ENCODE measurements at places on chromosomes 1 and 21.

- no peak for DNase-seq
Measured at GRCh38 chr1:66605419-66605997, 71.6 kb downstream of the SGIP1 start.

DNA sequence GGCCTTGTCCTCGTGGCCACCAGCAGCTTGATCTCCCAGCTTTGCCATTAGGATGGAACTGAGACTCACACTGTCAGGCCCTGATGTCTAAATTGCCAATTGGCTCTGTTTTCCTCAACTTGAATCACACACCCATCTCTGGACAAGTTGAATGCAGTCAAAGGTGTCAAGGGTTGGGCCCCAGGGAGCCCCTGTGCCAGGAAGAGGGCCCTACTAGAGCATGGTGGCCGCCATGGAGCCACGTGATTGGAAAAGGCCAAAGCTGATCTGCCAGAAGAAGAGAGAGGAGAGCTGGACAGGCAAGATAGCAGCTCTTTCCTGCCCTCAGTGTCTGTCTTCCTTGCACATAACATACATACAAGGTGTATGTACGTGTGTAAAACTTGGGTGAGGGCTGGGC, 54.9 kb upstream of the NEK2 start:
- DNase-seq: no peak

DNA sequence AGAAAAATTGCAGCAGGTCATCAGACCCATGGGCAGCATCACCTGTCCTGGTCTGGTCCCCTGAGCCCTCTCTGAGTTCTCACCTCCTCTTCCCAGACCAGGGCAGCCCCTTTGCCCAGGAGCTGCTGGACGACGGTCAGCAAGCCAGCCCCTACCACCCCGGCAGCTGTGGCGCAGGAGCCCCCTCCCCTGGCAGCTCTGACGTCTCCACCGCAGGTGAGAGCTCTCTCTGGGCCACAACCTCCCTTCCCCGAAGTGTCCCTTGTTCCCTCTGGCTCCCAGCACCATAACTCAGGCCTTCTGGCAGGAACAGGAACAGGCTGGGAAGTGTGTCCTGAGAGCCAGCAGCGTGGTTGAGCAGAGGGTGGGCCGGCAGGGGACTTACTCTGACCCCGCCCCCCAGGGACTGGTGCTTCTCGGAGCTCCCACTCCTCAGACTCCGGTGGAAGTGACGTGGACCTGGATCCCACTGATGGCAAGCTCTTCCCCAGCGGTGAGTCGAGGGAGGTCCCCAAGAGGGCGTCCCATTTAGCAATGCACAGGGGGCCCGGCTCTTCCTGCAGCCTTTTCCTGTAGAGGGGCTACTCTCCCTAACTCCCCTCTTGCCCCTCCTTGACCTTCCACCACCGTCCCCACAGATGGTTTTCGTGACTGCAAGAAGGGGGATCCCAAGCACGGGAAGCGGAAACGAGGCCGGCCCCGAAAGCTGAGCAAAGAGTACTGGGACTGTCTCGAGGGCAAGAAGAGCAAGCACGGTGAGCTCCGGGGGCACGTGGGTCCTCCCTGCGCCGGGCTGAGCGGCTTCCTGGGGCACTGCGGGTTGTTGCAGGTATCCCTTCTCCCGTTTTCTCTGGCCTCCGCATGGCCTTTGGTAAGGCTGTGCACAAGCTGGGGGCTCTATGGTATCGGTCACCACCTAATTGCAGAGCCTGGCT, 2.4 kb downstream of the ELF3 start:
- DNase-seq: no peak

GRCh38 chr1:30196457-30196856, 526.9 kb downstream of the MATN1 start:
- DNase-seq: no peak

DNA sequence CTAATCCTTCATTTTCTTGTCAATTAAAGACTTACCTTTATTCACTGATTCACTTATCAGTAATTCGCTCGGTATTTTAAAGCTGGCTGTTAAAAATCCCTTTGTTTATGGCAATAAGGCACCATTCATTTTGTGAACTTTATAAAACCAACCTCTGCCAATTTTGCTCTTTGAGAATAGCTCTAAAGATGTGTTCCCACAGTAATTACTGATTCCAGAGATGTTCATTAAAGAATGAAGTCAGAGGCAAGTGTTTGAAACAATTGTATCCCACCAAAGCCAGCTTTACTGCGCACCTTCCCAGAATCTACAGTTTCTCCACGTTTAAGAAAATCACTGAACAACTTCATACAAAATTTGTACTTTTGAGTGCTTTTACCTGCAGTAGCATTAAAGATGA, 424.5 kb downstream of the USP25 start:
- no peak for DNase-seq

GRCh38 chr1:112937070-112937469, 18.9 kb downstream of the SLC16A1 start:
- DNase-seq: no peak

GRCh38 chr1:63679076-63679475, 85.9 kb downstream of the PGM1 start:
- DNase-seq: no peak

GRCh38 chr21:35048183-35048601, 910 bp downstream of the RUNX1 start:
- DNase-seq: no peak

GRCh38 chr1:32907435-32907834, 6.2 kb upstream of the TMEM54 start:
- no peak for DNase-seq

- DNase-seq: no peak
Measured at GRCh38 chr1:204359474-204360255, at the start of gene PLEKHA6. PLEKHA6 (minus strand) TSS chr1:204359929; CDS start chr1:204273727, 86,202 bp downstream.

DNA sequence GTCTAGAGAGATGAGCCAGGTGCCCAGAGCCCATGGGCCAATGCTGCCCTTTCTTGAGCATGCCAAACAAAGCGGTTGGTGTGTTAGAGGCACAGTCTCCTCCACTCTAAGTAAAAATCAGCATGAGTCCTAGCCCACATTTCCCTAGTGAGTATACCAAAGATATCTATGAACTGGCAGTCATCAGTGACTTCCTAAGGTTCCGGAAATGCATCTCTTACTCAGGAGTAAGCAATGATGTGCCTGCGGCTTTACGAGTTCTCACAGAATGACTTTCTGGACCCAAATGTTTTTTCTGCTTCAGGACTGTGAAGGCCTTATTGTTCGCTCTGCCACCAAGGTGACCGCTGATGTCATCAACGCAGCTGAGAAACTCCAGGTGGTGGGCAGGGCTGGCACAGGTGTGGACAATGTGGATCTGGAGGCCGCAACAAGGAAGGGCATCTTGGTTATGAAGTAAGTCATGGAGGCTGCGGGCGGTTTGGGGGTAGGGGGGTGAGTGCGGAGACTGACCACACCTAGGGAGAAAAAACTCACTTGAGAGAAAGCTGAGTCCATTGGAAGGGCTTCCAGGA, 9.2 kb downstream of the PHGDH start:
- DNase-seq: no peak

DNA sequence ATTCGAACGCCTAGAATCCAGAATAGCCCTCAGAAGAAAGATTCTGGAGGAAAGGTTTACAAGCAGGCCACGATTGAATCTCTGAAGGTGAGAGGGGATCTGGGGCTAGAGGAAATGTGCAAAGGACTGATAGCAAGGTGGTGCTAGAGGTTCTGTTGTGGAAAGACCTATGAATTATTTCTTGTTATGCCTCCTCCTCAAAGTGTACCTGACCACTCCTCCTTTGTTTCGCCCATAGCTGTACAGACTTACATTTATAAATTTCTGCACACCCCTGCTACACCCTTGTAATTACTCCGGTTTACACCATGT, 986 bp downstream of the TCEANC2 start:
- DNase-seq: no peak

DNA sequence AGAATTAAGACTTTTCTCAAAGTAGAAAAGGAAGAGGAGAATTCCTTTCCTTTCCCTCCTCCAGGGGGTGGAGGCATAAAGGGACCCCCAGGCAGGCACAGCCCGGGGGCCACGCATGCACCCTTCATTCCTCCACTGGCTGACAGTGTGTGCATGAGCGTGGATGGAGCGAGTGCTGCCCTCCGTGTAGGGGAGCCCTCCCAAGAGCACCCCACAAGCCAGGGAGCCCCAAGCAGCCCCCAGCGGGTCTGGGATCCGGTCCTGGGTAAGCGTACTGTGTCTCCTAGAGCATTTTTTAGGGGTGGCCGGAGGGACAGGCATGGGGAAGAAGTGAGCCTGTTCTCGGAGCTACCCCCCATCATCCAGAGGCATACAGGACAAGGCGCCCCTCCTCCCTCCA, 120.5 kb downstream of the SIK1 start:
- no peak for DNase-seq

DNA sequence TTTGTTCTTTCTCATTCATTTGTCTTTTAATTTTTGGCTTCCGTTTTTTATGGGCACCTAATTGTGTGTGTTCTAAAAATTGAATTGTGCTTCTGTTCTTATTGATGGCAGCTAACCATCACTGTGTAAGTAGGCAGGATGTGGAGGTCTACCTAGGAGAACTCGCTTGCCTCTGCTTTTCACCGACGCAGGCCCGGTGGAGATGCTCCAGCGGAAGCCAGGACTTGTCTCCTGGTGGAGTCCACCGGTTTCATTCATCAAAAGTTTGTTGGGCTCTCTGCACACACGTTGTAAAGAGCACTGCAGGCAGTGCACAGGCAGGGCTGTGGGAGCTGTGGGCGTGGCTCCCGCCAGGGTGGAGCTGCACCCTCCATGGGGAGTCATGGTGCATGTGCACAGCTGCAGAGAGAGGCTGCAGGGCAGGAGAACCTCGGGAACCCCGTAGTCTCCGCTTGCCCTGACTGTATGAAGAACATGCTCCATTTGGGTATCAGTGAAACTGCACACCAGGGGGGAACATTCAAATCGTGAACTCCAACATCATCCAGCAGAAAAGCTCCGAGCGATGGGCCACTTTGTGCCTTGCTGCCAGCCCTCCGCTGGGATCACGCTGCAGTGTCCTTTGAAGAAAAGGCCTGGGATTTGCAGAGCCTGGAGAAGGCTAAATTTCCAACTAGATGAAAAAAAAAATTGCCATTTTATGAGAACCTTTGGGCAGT, 6.0 kb upstream of the C1orf174 start:
- DNase-seq: no peak

GRCh38 chr21:43940329-43941050, 71.6 kb upstream of the TRAPPC10 start:
- no peak for DNase-seq

- DNase-seq: no peak
Measured at GRCh38 chr1:100882698-100883097, 11.9 kb downstream of the EXTL2 start.

- DNase-seq: no peak
Measured at GRCh38 chr1:11736746-11737639, 1.1 kb downstream of the AGTRAP start.

DNA sequence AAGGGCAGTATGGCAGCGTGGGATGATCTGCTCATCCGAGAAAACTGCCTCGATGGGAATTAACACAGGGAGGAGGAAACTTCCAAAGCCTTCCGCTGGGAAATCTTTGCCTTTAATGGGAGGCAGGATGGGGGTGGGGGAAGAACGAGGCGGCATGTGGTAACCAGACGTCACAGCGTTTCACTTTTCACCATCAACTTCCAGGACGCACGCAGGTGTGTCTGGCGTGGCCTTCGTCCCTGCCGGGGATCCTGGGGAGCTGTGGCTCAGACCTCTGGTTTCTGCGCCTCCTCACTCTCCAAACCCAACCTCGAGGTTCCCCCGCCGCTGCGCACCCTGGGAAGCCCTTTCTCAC, 282 bp downstream of the RSPH1 start:
- no peak for DNase-seq

GRCh38 chr1:57424231-57425027, 569 bp upstream of the DAB1 start:
- no peak for DNase-seq

Measured in stimulated activated CD4-positive, alpha-beta T cell treated with anti-CD3 and anti-CD28 coated beads, Interleukin-4, amount 100 ng/mL, for 48 hours (primary cell).